ENCODE measurements at places on chromosomes 16 and 17.
A peak's percentile ranks its signal among the peaks of the same experiment; 100 is the strongest.

DNA sequence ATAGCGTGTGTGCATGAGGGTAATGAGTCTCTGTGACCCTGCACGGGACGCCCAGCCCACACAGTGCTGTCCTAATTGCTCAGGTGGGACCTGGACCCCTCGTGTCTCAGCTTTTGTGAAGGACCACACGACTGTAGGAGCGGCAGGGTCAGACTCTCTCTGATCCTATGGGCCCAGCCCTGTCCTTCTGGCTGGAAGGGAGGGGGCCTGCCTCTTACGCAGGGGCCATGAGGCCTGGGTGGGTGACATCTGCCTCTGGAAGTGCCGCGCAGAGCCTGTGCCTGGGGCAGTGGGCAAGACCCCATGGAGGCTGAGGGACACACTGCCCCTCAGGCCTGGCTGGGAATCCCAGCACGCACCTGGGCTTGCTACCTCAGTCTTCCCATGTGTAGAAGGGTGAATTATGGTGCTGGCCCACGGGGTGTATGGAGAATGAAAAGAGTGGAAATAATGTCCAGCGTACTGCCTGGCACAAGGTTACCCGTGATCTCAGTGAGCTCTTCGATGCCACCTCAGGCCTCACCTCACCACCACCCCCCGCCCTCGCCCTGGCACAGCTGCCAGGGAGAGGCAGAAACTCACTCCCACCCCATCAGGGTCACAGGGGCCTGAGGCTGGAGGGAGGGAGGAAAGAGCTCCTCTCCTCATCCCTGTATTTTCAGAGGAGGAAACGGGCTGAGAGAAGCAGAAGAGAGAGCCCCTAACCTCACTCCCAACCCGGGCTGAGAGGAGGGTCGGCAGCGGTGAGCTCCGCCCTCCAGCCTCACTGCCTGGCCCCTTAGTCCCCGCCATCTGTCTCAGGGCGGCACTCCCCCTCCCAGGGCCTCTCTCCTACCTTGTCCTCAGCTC is 27.1 kb upstream of the DBNDD1 start:
- no peak for DNase-seq

DNA sequence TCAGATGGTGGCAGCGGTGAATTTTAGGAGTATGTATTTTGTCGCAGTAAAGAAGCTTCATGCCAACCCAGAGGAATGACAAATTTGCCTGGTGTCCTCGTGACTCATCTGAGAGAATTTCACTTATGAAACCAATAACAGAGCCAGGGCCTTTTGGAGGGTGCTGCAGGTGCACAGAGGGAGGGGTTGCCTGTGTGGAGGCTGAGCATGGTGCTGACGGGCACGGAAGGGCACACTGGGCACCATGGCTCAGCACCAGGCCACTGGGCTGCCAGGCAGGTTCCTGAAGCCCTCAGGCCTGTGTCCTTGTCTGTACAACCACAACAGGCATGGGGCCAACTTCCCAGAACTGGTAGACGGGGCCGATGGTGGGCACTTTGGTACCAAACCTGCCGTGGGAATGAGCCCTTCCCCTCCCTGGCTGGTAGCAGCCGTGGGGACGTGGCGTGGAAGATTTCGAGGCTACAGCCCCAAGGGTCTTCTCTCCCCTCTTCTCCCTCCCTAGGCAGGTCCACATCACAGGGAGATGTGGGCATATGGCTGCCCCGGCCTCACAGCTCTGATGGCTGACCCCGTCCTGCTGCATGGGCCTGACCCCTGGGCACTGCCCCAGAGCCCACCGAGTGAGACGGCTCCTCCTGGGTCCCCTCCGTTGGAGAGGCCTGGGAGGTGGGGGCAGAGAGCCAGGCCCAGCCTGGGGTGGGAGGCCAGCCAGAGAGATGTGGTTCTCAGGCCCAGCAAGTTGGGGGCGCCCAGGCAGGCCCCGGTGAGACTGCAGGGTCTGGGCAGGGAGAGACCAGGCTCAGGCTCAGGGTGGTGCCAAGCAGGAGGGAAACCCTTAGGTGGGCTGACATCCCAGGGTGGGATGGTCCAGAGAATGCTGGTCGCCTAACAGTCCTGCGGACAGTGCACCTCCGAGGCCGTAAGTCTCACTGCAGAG is 30.2 kb upstream of the ZNF469 start:
- no peak for DNase-seq

DNA sequence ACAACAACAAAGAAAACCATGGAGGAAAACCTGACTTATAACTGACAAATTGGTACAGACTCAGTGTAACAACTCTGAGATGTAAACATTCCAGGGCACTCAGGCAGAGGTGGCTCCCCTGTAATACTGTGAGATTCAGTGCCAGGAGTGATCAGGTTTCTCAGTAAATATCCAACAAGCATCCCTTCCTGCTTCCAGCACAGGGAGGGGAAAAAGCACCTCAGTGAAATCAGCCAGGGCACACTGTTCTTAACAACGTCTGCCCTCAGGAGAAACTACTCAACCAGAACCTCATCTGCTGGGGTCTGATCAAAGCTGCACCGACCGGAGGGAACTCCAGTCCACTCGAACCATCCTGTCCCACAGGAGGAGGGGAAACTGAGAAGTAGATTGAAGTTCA is 52.3 kb downstream of the AMFR start:
- DNase-seq, result no peak

GRCh38 chr16:11057711-11058345 is 113.5 kb downstream of the CLEC16A start:
- DNase-seq, result no peak

- DNase-seq, result no peak
Observed at GRCh38 chr17:50562242-50563091, 2.0 kb downstream of the CACNA1G start.

DNA sequence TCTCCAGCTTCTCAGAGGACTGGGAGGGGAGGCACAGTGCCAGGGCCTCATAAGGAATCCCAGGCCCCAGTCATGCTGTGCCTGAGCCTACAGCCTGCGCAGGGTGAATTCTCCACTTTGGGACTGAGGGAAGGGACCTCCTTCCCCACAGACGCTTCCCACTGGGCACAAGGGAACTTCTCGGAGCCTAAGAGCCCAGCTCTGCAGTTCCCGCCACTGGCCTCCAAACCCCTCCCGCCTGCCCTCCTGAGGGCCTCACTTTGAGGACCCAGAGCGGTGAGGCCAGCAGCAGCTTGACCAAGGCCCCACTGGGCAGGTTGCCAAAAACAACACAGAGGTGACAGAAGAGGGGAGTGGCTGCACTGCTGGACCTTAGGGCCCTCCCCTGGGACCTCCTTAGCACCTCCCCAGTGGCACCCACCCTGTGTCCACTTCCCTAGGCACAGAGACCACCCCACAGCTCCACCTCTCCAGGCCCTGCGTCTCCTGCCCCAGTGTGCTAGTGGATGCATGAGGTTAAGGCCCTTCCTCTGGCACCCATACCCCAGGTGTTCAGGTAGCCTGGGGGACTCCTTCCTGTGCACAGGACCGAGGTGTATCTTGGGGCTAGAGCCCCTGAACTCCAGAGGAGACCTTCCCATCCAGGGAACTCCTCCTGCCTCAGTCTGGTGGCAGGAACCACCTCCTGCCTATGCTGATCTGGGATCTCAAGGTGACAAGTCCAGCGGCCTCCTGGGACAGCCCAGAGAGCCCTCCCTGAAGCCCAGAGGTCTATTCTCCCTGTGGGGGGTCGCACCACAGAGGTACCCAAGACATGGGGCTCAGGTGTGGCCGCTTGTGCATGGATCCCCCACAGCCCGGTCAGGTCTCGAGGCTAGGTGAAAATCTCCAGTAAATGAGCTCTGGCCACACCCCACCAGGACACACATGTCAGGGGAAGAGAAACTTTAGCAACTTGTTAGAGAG is 3.4 kb downstream of the CASKIN2 start:
- DNase-seq, result no peak

GRCh38 chr17:19867079-19867328 is 732 bp downstream of the ULK2 start:
- DNase-seq, result peak; percentile 63

DNA sequence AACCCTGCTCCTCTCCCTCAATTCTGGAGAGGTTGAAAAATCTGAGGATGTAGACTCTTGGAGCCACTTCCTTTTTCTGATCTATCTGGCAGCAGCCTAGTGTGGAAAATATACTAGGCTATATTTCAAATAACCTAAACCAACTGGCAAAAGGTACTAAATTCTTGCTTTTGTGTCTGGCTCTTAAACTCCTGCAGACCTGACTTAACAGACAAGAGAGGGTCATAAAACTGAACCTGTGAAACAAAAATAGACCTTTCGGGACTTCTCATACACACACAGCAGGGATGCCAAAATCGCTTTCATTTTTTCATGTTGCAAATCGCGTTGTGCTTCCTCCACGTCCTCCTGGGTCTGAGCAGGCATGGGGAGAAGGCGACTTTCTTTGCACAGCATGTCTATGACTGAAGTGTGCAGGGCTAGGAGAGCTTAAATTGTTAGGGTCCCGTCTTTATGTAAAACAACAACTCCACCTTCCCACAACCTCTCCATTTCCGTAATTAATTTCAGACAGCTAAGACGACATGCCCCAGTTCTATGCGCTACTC is 520.7 kb upstream of the PSMD7 start:
- no peak for DNase-seq

DNA sequence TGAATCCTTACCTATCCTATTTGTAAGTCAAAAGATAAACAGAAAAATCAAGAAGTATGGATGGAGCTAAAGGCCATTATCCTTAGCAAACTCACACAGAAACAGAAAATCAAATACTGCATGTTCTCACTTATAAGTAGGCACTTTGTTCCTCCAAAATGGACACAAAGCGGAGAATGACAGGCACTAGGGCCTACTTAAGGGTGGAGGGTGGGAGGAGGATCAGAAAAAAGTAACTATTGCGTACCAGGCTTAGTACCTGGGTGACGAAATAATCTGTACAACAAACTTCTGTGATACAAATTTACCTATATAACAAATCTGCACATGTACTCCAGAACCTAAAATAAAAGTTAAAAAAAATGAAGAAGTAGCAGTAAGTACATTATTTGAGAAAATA is 164.3 kb downstream of the PARN start:
- no peak for DNase-seq

- DNase-seq, result no peak
Observed at GRCh38 chr16:19972111-19972510, 87.5 kb upstream of the GPRC5B start.

DNA sequence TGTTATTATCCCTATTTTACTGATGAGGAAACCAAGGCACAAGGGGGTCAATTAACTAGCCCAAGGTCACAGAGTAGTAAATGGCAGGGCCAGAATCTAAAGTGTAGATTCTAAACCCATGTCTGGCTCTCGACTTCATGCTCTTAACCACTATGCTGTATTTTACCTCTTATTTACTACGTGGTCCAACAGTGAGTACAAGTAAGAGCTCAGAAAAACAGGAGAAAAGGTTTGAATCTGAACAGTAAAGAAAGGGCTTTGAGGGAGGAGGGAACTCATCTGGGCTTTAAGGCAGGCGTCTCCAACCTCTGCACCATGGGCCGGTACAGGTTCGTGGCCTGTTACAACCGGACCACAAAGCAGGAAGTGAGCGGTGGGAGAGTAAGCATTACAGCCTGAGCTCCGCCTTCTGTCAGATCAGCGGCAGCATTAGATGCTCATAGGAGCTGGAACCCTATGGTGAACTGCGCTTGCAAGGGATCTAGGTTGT is 62.9 kb downstream of the SMURF2 start:
- no peak for DNase-seq

DNA sequence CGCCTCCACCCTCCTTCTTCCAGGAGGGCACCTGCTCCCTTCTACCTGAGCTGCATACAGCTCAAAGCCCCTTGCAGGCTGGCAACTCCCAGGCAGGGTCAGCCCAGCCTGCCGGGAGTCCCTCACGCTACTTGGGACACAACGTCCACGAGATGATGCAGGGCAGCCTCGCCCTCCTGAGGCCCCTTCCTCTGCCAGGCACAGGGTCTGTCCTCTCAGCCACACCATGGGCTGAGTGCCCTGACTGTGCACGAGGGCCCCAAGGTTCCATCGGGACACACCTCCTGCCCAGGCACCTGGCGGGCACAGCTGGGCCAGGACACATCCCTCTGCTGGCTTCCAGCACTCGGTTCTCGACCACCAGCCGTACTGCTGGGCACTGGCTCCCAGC is 30.9 kb upstream of the ZC3H18 start:
- no peak for DNase-seq

Measured in nucleus accumbens (tissue), 56 donors.